Esophagus squamous epithelium (tissue), 5 donors: ENCODE measurements at places on chromosomes 16 and 17.
A peak's percentile ranks its signal among the peaks of the same experiment; 100 is the strongest.

GRCh38 chr17:42554250-42555121 is 1.8 kb downstream of the HSD17B1 start:
- no peak for DNase-seq

DNA sequence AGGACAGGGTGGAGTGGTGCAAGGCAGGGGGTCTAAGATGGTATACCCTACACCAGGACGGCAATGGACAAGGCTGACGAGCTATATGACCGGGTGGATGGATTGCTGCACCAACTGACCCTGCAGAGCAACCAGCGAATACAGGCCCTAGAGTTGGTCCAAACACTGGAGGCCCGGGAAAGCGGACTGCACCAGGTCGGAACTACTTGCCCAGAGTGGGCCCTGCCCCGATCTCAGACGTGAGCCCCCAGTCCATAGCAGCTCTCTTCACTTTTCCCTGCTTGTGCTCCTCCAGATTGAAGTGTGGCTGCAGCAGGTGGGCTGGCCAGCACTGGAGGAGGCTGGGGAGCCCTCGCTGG is 3.1 kb downstream of the PLEKHG4 start:
- DNase-seq: no peak

DNA sequence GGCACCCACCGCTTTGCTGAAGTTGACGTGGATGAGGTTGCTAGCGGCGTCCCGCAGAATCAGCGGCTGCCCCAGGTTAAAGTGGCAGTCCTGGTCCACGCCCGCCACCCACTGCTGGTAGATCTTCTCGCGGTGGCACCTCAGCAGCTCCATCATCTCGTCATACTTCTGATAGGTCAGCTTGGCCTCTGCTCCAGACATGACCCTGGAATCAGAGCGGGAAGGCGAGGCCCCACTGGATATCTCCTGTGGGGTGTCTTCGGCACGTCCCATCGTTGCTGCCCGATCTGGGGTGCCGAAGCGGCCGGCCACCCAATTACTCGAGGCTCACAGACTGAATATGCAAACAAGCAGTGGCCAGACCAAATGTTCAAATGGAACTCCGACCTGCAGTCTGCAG is 16.5 kb downstream of the DNAH17 start:
- no peak for DNase-seq

DNA sequence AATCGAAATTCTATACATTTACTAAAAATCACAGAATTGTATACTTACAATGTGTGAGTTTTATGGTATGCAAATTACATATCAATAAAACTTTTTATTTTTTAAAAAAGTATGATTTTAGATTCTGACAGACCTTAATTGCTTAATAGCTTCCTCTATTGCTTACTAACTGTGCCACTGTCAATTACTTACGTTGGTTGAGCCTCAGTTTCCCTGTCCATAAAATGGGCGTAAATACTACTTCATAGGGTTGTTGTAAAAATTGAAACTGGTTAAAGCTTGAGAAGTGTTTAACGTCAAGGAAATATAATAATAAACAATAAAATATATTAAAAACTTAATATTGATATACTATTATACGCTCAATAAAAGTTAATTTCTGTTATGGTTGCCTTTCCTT is 203.4 kb downstream of the SHISA9 start:
- no peak for DNase-seq

DNA sequence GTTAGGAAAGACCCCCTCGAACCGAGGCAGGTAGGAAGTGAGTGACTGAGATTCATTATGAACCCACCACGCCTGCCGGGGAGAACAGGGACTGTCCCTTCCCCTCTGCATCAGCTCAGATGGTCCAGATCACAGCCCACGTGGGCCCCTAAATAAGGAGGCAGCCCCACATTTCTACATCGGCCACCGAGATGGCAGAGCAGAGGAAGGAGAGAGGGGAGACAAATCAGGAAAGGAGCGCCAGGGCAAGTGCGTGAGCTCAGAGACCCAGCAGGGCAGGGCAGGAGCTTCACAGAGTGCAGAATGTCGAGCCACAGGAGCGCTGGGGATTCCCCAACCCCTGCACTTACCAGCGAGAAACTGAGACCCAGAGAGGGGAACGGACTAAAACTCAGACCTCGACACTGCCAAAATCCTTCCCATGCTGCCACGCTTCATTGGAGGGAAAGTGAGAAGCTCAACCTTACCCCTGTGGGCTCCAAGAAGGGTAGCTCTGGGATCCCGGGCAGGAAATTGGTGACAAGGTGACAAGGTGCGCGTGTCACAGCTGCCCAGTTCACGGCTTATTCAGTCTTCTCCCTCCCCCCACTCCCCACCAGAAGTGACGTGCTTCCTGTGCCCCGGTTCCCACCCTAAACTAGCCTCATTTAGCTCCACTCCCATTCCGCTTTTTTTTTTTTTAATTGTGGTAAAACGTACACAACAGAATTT is at the start of gene ICAM2:
ICAM2 (minus strand) TSS at position 578 of the 711 bp plus-strand sequence. CDS start 13,942 bp downstream, outside the sequence.
- peak; percentile 38 for DNase-seq

DNA sequence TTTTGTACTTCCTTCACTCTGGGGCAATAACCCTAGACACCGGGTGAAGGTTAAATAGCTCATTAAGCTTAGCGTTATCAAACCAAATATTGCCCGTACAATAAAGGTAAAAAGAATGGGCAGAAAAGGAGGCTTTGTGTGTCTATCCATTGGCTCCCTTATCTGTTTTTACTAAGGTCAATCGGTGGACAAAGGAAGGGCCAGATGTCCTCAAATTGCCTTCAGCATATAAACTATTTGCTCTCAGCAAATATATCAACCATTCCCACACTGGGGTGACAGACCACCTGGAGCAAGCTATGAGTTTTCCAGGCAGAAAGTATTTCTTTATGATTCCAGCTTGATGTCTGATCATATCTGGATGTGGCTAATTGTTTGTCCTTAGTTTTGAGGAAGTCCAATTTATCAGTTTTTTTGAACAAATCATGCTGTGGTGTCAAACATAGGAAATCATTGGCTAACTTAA is 25.3 kb upstream of the WIPI1 start:
- DNase-seq: no peak

- no peak for DNase-seq
Measured at GRCh38 chr17:50107790-50108414, 12.8 kb downstream of the PDK2 start.

GRCh38 chr16:10612649-10613179 is 32.3 kb upstream of the EMP2 start:
- no peak for DNase-seq

DNA sequence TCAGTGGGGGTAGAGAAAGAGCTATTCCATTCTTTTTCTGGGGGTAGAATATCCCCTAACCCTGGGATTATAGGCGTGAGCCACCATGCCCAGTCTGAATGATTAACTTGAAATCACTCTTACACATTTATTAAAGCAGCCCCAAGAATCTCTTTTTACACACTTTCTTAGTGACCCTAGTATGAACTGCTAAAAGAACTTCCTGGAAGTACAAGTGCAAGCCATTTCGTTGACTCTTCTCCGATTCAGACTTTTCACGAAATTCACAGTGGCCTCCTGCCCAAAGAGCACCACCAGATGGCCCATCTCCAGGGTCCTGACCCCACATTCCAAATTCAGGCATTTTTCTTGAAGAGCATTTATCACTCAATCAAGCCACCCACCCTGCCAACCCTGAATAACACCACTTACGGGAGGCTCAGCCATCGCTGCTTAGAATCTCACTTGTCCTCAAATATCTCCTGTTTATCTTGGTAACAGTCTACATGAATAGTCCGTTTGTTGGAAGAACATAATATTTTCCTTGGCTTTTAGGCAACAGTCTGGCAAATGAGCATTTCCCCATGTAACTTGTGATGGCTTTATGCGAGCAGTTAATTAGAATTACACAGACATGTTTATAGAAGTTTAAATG is 28.0 kb downstream of the ZNF423 start:
- DNase-seq: no peak

- no peak for DNase-seq
Measured at GRCh38 chr16:13426269-13426668, 493.7 kb upstream of the ERCC4 start.

DNA sequence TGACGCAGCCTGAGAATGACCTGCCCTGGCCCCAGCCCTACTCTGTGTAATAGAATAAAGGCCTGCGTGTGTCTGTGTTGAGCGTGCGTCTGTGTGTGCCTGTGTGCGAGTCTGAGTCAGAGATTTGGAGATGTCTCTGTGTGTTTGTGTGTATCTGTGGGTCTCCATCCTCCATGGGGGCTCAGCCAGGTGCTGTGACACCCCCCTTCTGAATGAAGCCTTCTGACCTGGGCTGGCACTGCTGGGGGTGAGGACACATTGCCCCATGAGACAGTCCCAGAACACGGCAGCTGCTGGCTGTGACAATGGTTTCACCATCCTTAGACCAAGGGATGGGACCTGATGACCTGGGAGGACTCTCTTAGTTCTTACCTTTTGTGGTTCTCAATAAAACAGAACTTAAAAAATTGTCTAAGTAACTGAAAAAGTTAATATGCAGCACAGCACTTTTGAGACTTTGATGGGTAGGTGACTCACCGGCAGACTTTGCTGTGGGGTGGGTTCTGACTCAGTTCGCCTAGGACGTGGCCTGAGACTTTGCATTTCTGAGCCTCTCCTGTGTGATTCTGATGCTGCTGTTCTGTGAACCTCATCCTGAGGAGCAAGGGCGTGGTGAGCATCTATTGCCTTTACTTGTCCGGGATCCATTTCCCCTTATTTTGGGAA is 5.7 kb downstream of the LAT start:
- DNase-seq: no peak

DNA sequence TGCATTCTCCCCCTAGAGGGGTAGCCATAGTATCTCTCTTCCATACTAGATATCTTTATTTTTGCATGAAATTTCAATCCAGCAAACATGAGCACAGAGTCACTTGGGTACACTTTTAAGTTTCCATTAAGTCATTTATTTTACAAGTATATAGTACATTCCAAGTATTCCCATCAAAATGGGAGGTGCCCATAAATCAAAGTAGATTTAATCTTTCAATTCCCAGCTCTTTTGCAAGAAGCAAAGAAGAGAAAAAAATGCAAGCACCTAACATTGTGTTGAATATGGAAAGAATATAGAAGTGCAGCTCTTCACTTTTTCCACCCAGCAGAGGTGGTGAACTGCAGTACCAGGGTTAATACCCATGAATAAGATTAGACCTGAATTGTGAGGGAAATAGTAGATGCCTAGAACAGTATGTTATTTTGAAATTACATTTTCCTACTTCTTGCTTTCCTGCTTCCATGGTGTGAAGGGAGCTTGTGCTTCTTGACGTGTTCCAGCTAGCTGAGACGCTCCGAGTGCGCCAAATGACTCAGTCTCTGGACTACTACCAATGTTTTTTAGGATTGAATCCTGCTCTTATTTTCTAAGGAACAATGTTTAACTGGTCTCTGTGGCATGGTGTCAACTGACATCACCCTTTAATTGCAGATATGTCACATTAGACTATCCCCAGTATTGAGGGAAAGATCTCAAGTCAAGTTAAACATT is 151.1 kb upstream of the MAF start:
- no peak for DNase-seq

DNA sequence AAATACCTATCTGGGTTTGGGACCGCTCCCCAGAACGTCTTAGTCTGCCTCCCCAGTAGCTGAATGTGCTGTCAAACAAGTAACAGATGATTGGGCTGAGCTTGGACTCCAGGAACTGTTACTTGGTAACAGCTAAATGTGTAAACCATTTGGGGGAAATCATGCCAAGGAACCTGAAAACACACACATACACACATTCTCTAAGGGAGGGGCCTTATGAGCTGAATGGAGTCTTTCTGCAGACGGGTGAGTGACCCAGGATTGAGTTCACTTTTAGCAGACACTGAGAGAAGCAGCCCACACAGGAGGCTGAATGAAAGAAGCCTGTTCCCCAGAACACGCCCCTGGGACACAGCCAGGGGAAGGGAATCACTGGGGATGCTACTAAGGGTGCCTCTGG is 1.6 kb downstream of the ACLY start:
- no peak for DNase-seq

DNA sequence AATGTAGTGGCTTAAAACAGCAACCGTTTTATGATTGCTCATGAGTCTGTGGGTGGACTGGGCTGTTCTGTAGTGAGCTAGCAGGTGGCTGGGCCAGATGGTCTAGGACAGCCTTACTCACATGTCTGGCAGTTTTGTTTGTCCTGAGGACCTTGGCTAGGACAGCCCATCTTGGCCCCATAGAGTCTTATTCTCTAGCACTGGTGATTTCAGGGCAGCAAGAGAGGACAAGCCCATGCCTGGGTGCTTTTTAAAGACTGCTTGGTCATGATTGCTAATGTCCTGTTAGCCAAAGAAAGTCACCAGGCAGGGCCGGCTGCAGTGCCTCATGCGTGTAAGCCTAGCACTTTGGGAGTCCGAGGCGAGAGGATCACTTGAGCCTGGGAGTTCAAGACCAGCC is 139.8 kb downstream of the KATNIP start:
- no peak for DNase-seq

- DNase-seq: no peak
Measured at GRCh38 chr16:53156516-53156915, 101.7 kb downstream of the CHD9 start.

DNA sequence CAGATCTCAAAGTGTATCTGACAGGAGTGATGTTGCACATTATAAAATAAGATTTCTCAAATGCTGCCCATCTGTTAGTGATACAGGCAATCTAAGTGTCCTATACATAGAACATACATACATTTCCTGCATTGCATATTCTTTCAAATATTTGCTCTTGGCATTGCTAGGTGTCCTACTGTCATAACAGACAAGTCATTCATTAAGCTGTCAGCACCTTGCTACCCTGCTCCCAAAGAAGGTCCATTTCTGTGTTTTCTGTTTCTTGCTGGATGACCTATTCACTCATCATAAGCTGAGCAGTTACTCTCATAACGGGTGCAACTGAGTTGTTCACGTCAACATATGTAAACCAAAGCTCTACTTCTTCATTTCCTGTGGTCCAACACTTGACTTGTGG is 719.0 kb downstream of the KCNJ2 start:
- no peak for DNase-seq

DNA sequence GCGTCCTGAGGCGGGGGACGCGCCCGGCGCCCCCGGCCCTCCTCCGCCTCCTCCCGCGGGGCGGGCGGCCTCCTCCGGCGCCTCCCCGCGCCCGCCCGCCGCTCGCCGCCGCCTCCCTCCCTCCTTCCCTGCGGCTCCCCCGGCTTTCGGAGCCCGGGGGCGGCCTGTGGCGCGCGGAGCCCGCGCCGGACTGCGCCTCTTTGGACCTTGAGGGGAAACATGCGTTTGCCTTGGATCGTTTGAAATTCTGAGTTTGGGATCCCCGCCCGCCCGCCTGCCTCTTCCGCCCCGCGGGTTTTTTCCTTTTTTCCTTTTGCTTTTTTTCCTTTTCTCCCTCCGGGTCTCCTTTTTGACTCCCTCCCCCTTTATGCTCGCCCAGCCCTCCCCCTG is 390 bp downstream of the ZNRF1 start:
- no peak for DNase-seq
